ENCODE measurements at places on chromosomes 11 and 22. TPM values are rescaled to one million over a fixed set of nuclear protein-coding genes. Genes with fewer than 3 reads are reported as not detected.

DNA sequence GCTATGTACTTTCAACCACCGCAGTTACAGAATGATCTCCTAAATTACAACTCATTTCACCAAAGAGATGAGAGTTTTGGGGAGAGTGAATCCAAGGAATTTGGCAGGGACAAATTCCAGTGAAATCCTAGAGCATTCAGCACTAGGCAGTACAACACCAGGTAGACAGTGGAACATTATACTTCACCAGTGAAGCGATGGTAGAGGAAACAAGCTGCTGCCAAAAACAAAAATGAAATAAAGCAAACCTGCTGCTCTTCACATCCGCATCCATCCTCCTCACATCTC lies 16.9 kb downstream of the SMCO4 start:
- no peaks in the 10 kb centered on the region for H3K27me3 ChIP-seq
- H3K36me3 ChIP-seq = no peaks in the 10 kb centered on the region
- DNase-seq = no peak

Gene MAPK8IP2
- 0.71 TPM for total RNA-seq

GRCh38 chr11:80432057-80432456 lies 991.2 kb upstream of the TENM4 start:
- no peak for DNase-seq
- H3K4me3 ChIP-seq = no peak overlapping the region

Gene TSPAN32
- total RNA-seq = 2.6 TPM

DNA sequence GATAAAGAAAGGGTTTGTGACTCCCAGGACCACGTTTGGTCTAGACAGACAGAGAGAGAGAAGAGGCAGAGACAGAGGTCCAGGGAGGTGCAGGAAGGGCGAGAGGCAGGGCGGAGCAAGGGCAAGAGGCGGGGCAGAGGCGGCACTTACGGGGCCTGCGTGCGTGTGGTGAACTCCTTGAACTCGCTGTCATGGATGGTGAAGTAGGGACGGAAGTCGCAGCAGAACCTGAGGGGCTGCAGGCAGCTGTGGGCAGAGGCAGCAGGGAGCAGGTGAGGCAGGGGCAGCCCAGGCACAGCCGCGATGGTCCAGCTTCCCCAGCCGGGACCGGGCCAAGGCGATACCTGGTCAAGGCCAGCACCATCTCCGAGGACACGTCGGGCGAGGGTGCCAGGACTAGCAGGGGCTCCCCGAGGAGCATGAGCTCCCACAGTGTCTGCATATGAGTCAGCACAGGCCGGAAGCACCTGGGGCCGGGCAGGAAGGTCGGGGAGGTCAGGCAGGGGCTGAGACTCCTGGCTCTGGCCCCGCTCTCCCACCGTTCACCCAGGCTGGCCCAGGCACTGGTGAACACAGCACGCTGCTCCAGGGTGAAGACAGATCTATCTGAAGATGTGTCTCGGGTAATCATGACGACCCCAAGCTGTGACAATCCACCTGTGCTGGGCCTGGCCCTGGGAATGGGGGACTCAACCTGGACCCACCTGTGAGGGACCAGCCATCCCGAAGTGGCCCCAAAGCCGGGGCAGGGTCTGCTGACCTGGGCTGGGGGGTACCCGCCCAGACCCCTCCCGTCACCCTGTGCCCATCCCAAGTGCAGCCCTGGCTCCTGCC lies 7.2 kb upstream of the PLXNB2 start:
- no peaks in the 10 kb centered on the region for H3K4me1 ChIP-seq
- no peaks in the 10 kb centered on the region for H3K36me3 ChIP-seq
- H3K27ac ChIP-seq = no peak overlapping the region

DNA sequence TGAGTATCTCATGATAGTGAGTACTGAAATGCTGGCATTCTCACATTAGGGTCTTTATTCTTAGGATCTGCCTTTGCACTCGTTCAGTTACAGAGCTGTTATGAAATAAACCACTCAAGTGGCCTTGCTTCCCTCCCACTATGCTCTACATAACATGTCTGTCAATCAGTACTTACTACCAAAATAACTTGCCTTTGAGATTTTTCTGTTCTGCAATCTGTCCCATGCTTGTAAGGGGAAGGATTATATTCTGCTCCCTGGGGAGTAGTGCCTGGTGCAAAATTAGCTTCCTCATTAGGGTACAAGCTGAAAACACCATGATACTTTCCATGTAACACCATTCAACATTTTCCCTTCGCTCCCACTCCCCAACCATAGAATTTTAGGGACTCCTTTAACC lies 1.9 kb upstream of the GRAP2 start:
- no peaks in the 10 kb centered on the region for H3K4me1 ChIP-seq
- H3K27me3 ChIP-seq = no peaks in the 10 kb centered on the region
- no peak overlapping the region for H3K4me3 ChIP-seq
- no peaks in the 10 kb centered on the region for H3K36me3 ChIP-seq
- no peak for DNase-seq

DNA sequence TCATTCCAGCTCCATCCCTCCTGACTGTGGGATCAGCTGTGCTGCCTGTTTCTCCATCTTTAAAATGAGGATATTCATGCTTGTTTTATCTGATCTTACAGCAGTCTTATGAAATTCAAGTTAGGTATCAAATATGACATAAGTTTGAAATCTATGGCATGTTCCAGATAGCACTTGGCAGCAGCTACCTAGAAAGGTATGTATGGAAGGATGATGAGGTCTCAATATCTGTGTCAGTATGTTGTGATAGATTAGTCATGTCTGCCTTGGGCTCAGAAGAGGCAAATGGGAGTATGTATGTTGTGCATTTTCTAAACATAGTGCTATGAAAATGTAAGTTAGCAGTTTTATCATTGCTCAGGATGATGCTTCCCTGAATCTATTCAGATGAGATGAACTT lies 122.1 kb downstream of the NAV2 start:
- no peak overlapping the region for H3K4me3 ChIP-seq
- no peak overlapping the region for H3K27ac ChIP-seq
- no peak for DNase-seq
- no peaks in the 10 kb centered on the region for H3K4me1 ChIP-seq
- peaks cover 19% of the 10 kb centered on the region for H3K36me3 ChIP-seq

DNA sequence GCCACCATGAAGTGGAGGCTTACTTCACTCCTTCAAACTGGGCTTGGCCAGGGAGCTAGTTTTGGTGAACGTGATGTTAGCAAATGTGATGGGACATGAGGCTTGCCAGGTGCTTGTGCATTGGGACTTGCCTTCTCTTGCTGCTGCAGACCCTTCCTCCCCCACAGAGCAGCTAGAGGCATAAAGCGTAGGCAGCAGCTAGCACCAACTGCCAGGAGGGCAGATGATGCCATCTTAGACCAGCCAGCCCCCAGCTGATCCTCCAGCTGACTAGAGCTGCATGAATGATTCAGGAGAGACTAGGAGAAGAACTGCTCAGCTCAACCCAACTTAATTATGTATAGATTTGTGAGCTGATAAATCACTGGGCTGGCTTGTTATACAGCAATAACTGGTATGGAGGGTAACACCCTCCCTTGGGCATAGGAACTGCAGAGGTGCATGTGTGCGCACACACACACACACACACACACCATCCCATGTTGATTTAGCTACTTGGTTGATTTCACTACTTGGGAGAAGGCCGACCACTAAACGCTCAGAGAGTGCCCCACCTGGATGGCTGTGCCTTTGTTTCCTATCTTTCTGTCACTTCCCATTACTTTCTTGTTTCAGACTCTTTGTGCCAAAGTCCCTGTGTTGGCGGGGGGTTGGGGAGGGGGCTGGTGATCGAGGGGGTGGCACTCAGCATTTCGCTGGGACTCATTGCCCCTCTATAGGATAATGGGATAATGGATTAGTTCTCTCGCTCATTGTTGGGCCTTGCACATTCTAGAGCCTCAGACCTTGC lies 202.8 kb downstream of the ADAMTS15 start:
- no peak for DNase-seq
- H3K4me3 ChIP-seq = no peak overlapping the region
- no peaks in the 10 kb centered on the region for H3K27me3 ChIP-seq
- H3K4me1 ChIP-seq = peaks cover 79% of the 10 kb centered on the region
- H3K27ac ChIP-seq = peak overlapping the region; percentile 80
- no peaks in the 10 kb centered on the region for H3K36me3 ChIP-seq

DNA sequence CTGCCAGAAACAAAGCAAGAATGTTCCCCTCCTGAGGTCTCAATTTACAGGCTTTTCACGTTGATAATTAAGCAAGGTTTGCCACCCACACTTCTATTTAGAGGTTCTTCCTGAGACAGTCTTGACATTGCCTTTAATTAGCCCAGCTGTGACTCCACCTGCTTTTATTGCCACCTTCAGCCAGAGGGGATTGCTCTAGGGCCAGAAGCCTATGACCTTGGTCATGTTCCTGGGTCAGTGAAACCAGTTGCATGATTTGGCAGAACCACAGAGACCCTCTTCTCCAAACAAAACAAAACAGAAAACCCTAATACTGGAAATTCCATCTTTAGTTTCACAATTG lies 89.8 kb downstream of the APIP start:
- H3K4me1 ChIP-seq = peaks cover 7% of the 10 kb centered on the region
- H3K27me3 ChIP-seq = no peaks in the 10 kb centered on the region
- no peak overlapping the region for H3K27ac ChIP-seq

Gene RAC2
- total RNA-seq = 10.3 TPM

GRCh38 chr11:108468478-108468864 lies 1.1 kb upstream of the C11orf65 start:
- H3K36me3 ChIP-seq = no peaks in the 10 kb centered on the region
- H3K4me3 ChIP-seq = no peak overlapping the region
- peak overlapping the region; percentile 97 for H3K27ac ChIP-seq
- no peak for DNase-seq
- H3K4me1 ChIP-seq = no peaks in the 10 kb centered on the region
- no peaks in the 10 kb centered on the region for H3K27me3 ChIP-seq

DNA sequence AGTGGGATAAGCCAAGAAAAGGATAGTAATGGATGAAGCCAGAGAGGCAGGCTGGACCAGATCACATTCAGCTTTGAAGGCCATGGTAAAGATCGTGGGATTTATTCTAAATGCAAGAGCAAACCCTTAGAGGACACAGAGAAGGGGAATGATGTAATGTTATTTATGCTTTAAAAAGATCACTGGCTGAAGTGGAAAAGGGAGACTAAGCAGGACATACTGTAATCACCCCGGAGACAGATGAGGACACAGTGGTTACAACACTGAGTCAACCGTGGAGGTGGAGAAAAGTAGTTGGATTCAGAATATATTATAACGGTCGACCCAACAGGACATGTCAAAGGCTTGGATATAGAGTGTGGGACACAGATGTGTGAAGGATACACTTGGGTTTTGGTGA lies 38.5 kb downstream of the CDON start:
- DNase-seq = no peak
- H3K27ac ChIP-seq = peak overlapping the region; percentile 33
- H3K27me3 ChIP-seq = no peaks in the 10 kb centered on the region
- peaks cover 12% of the 10 kb centered on the region for H3K36me3 ChIP-seq

GRCh38 chr11:64619811-64620380 lies 28.9 kb downstream of the SLC22A12 start:
- H3K36me3 ChIP-seq = no peaks in the 10 kb centered on the region
- peaks cover 15% of the 10 kb centered on the region for H3K4me1 ChIP-seq
- H3K4me3 ChIP-seq = no peak overlapping the region
- H3K27me3 ChIP-seq = no peaks in the 10 kb centered on the region

DNA sequence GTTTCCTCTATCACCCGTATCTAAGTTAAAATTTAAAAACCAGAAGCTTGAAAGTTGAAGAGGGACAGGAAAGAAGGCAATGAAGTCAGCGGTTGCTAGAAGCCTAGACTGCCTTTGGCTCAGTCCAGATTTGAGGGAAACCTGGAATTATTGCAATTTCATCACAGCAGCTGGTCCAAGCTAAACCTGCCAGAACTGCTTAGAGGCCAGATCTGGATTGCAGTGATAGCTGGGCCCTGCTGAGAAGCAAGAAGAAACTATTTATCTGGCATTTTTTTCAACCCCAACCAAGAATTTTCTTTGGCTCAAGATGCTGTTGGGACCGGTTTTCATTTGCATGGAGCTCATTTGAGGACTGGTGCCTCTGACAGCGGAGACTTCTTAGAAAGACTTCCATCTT lies 121.5 kb upstream of the TEAD1 start:
- H3K4me1 ChIP-seq = no peaks in the 10 kb centered on the region
- no peaks in the 10 kb centered on the region for H3K36me3 ChIP-seq
- H3K4me3 ChIP-seq = no peak overlapping the region
- no peaks in the 10 kb centered on the region for H3K27me3 ChIP-seq
- no peak overlapping the region for H3K27ac ChIP-seq

GRCh38 chr11:115500547-115501501 lies 3.4 kb downstream of the CADM1 start:
- H3K27ac ChIP-seq = no peak overlapping the region
- H3K27me3 ChIP-seq = no peaks in the 10 kb centered on the region
- H3K4me1 ChIP-seq = peaks cover 28% of the 10 kb centered on the region
- H3K4me3 ChIP-seq = no peak overlapping the region
- no peak for DNase-seq

Gene SMC1B
- total RNA-seq = not detected

GRCh38 chr11:2551131-2551530 lies 106.3 kb downstream of the KCNQ1 start:
- DNase-seq = no peak
- H3K36me3 ChIP-seq = no peaks in the 10 kb centered on the region
- no peaks in the 10 kb centered on the region for H3K27me3 ChIP-seq

DNA sequence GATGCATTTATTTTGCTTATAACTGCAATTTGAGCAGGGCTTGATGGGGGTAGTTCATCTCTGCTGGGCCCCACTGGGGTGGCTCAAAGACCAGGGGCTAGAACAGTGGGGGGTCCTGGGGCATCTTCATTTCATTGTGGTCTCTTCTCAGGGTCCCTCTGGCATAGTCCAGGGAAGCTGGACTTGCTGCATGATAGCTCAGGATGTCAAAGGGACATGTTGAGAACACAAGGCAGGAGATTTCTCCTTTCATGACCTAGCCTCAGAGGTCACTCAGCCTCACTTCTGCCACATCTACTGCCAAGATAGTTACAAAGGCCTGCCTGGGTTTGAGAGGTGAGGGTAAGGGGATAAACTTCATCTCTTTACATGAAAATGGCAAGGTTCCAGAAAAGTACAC lies 89.5 kb downstream of the CWC15 start:
- no peaks in the 10 kb centered on the region for H3K4me1 ChIP-seq
- H3K36me3 ChIP-seq = peaks cover 4% of the 10 kb centered on the region
- DNase-seq = no peak
- H3K27ac ChIP-seq = no peak overlapping the region
- H3K27me3 ChIP-seq = no peaks in the 10 kb centered on the region
- H3K4me3 ChIP-seq = no peak overlapping the region

- no peak overlapping the region for H3K27ac ChIP-seq
- no peaks in the 10 kb centered on the region for H3K36me3 ChIP-seq
- H3K4me1 ChIP-seq = no peaks in the 10 kb centered on the region
- no peak overlapping the region for H3K4me3 ChIP-seq
- no peaks in the 10 kb centered on the region for H3K27me3 ChIP-seq
These were observed 18.6 kb upstream of the P2RY2 start for GRCh38 chr11:73199446-73199845.

Gene SLC17A6
- not detected for total RNA-seq

DNA sequence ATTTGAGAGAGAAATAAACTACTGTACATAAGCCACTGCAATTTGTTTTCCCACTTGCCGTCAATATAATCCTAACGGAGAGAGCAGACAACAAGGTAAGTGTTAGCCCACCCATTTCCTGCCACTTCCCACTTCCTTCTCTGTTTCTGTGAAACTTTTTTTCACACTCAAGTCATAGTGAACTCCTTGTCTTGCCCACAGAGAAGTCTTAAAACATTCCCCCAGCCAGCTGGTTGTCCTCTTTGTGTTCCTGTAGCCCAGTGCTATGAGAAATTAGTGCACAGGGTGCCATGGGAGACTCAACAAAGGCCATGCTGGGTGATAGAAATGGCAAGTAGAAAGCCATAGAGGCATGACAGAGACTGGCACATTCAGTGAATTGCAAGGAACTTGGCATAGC lies 208.6 kb downstream of the BLID start:
- H3K4me1 ChIP-seq = no peaks in the 10 kb centered on the region
- no peak for DNase-seq
- no peak overlapping the region for H3K27ac ChIP-seq
- no peak overlapping the region for H3K4me3 ChIP-seq
- H3K27me3 ChIP-seq = no peaks in the 10 kb centered on the region

All from right atrium auricular region (tissue), 2 donors.